ENCODE measurements at places on chromosomes 7 and 10. TPM values are rescaled to one million over a fixed set of nuclear protein-coding genes. Genes with fewer than 3 reads are reported as not detected.

CCSER2 gene
- 22.3 TPM for total RNA-seq

GRCh38 chr7:29839302-29839701 is 33.0 kb downstream of the WIPF3 start:
- DNase-seq: no peak

- no peak for DNase-seq
These were observed 449.6 kb downstream of the SORCS1 start for GRCh38 chr10:106714734-106715555.

DNA sequence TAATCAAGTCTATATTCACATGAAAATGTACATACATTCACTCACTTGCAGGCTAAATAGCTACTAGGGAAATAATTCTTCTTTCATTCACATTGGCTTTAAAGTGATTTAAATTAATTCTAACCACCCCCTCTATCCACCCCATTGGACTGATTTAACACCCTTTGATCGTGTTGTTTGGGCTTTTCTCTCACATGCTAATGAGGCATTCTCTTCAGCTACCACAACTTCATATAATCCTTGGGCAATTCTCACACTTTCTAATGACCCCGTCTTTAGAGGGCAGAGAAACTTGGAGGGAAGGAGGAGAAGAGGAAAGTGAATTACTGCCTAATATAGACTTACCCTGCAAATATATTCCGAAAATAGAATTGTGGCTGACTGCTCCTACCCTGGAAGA is 24.6 kb downstream of the GRM3 start:
- no peak for DNase-seq

GRCh38 chr7:154902600-154903082 is 100.3 kb downstream of the PAXIP1 start:
- DNase-seq: no peak

HDAC9 gene
- 4.7 TPM for total RNA-seq
